ENCODE measurements at places on chromosomes 7 and 10.

- no peak for DNase-seq
Observed at GRCh38 chr10:13990946-13991345, 339.8 kb downstream of the FRMD4A start.

GRCh38 chr7:115910541-115911164, 119.9 kb downstream of the TFEC start:
- no peak for DNase-seq

DNA sequence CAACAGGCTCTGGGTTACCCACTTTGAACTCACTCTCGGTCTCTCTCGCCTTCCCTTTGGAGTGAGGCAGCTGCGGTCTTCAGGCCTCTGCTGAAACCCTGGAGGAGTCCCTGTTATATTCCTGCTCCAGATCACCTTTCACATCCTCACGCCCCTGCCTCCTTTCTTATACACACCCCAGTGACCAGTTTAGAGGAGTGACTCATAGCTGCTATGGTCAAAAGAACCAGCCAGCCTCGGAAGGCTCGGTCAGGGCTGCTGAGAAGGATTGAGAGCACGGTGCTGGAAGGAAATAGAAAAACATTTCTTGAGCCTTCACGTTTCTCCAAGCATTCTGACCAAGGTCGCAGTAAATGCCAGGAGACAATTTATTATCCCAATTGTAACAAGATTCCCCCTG, 28.3 kb upstream of the SVOPL start:
- DNase-seq: no peak

- no peak for DNase-seq
Observed at GRCh38 chr7:124101173-124101768, 68.4 kb upstream of the TMEM229A start.

- DNase-seq: no peak
Observed at GRCh38 chr10:7107285-7107684, 303.5 kb downstream of the SFMBT2 start.

DNA sequence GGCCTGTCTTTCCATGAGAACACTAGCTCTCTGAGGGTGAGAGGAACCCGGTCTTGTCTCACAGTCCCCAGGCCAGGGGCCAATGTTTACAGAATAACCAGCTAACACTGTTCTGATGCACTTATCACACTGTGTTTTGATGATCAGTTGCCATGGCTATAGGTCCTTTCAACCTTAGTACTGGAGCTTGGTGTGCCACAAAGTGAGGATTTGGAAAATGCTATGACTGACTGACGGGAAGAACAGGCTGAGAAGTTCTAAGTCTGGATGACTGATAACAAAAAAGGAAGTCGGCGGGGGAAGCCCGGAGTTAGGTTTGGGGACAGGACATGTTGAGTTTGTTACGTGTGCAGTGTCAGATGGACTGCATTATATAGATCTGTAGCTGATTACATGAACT, 141.8 kb downstream of the CTTNBP2 start:
- no peak for DNase-seq

DNA sequence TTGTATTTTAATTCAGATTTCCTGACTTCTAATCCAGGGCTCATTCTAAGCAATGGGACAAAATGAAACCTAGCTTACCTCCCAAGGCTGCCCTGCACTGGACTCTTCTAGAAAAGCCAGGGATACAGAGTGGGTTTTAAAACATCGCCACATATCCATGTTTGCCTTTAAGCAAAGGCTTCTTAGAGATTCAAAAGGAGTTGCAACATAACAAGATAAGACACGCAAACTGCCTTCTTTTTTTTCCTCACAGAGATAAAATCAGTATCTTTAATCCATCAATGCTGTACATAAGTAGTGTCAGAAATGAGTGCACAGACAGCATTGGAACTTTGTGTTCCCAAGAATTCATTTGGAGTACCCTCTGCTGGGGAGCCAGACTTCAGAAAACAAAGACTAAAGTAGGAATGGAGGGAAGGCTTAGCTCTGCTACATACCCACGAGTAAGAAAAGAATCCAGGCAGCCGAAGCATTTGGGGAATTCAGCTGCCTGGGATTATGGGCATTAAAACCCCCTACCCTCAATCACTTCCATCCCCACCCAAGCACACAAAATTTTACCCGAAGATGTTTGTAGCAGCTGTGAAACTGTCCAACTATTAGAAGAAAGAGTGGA, 427.8 kb downstream of the ARL4A start:
- no peak for DNase-seq

- DNase-seq: no peak
Observed at GRCh38 chr7:94177441-94177840, 173.3 kb upstream of the BET1 start.

DNA sequence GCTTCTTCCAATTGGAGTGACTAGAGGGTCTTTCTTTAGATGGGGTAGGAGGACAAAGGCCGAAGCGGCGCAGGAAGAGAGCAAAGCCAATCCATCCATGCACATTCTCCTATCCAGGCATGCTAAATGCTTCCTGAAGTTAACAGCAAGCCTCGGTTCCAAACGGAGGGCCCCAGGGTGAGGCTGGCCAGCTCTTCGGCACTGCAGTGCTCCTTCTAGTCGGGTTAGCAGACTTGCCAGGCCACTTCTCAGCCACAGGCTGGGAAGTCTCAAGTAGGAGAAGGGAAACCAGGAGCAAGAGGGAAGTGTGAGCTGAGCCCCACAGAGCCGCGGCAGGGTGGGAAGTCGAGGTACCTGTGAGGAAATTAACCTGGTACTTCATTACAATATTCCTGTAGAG, 253.8 kb upstream of the INHBA start:
- no peak for DNase-seq

DNA sequence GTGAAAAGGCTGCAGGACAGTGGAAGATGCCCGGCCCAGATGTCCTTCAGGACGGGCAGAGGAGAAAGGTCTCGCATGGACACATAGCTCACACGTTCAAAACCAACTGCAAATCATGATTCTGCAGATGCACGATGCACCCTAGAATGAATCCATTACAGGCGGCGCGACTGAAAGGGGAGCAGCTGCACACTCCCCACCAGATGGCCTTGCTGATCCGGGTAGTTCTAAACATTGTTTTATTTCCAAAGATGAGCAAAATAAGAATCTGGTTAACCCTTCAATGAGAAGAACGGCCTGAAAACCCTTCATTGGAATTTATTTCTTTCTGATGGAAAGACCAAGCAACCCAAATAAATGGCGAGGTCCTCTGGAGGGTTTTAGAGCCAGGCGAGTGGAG, 33.8 kb downstream of the CHST15 start:
- no peak for DNase-seq

GRCh38 chr7:27169658-27170425, 4.3 kb downstream of the HOXA10 start:
- no peak for DNase-seq

- no peak for DNase-seq
Observed at GRCh38 chr7:151575410-151575809, 55.7 kb upstream of the RHEB start.

GRCh38 chr10:36574207-36574606, 551.2 kb upstream of the ANKRD30A start:
- DNase-seq: no peak

DNA sequence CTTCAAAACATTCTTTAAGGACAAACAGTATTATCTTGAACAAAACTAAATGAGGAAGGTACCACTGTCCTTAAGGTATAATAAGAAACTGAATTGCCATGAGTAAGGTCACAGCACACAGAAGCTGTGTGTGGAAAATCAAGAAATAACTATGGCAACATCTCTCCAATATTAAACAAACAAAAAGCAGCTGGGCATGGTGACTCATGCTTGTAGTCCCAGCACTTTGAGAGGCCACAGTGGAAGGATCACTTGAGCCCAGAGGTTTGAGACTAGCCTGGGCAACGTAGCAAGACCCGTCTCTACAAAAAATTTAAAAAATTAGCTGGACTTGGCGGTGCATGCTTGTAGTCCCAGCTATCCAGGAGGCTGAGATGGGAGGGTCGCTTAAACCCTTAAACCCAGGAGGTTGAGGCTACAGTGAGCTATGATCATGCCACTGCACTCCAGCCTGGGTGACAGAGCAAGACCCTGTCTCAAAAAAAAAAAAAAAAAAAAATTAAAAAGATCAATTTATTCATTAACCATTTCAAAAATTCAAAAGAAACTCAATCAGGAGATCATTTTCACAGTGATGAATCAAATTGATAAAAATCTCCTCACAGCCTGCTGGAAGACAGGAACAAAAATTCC, 195.4 kb downstream of the SKIDA1 start:
- DNase-seq: peak; percentile 38

- no peak for DNase-seq
Observed at GRCh38 chr10:79883986-79884385, 57.4 kb downstream of the NUTM2E start.

DNA sequence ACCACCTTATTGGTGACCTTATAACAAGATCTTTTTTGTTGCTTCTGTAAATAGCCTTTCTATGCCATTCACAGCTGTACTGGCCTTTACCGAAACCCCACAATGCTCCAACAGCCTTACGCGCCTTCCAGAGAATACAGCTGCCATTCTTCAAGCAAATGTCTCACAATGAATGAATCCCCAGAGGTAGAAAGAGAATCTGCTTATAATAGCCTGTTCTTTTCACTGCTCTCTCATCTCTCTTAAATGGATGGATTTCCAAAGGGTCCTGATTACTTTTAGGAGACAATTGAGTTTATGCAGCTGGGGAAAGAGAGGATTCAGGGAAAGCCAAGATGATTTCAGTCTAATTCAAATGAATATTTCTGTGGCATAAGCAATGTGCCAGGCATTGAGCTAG, 183.1 kb upstream of the PDE1C start:
- DNase-seq: no peak

GRCh38 chr7:105766421-105767073, 109.9 kb downstream of the ATXN7L1 start:
- DNase-seq: no peak

DNA sequence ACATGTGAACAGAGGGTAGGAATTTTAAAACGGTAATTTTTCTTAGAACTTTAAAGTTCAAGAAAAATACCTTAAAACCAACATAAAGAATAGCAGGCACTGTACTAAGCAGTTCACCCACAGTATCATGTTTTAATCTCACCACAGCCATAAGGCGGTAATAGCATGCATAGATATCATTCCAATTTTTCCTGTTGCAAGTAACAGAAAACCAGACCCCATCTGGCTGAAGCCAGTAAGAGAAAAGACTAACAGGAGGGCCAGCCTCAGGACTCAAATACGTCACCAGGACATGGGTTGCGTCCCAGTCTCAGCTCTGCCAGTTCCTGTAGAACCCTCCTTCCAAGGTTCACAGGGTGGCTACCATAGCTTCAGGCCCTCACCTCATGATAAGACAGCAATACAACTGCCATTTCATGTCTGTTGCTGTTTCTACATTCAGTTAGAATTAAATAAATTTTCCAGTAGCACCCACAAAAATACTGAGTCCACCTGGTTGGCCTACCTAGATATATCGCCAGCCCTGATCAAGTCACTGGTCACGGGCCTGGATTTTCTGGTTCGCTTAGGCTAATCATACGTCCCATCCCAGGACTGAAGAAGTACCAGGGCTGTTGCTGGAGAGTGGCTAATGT, 2.0 kb upstream of the RNF32 start:
- DNase-seq: no peak

DNA sequence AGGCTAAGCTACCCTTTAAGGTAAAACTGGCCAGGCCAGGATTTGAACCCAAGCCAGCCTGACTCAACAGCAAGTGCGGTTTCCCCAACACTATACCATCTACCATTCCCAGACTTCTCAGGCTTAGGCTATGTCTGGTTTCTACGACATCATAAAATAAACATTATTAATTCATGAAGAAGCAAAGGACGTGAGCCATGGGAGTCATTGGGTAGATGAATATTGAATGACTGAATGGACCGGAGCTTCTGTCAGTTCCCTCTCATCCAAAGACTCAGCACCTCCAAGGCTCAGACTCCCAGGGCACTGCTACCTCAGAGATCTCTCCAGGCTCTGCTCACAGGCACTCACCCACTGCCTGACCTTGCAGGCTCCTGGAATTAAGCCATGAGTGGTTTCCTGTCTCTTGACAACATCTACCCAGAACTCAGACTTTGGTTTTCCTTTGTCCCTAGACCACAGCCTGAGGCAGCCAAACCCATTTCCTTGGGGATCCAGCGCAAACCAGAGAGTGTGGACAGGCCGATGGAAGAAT, 64.6 kb upstream of the STEAP1B start:
- peak; percentile 64 for DNase-seq

Measured in heart left ventricle (tissue), 16 donors.